ENCODE measurements at places on chromosomes 5 and 9. TPM values are rescaled to one million over a fixed set of nuclear protein-coding genes. Genes with fewer than 3 reads are reported as not detected.
A peak's percentile ranks its signal among the peaks of the same experiment; 100 is the strongest.

DNA sequence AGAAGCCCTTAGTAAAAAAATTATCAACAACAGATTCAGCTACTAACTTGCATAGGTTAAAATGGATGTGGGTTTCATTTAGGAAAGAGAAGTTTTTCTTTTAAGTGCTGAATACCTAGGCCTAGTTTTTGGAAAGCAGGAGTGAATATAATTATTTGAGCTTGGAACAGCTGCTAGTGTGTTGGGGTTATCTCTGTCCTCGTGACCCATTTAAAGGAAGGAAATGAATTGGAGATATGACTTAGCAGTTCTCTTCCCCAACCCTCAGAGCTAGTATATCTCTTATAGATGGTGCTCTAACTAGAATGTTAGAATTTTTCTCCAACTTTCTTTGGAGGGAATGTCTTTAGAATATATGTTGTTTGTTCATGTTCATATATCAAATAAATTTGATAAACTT lies 38.6 kb downstream of the ZNF366 start:
- H3K27ac ChIP-seq, result no peak overlapping the region
- H3K4me3 ChIP-seq, result no peak overlapping the region
- DNase-seq, result no peak
- H3K27me3 ChIP-seq, result no peaks in the 10 kb centered on the region
- H3K4me1 ChIP-seq, result no peaks in the 10 kb centered on the region

DNA sequence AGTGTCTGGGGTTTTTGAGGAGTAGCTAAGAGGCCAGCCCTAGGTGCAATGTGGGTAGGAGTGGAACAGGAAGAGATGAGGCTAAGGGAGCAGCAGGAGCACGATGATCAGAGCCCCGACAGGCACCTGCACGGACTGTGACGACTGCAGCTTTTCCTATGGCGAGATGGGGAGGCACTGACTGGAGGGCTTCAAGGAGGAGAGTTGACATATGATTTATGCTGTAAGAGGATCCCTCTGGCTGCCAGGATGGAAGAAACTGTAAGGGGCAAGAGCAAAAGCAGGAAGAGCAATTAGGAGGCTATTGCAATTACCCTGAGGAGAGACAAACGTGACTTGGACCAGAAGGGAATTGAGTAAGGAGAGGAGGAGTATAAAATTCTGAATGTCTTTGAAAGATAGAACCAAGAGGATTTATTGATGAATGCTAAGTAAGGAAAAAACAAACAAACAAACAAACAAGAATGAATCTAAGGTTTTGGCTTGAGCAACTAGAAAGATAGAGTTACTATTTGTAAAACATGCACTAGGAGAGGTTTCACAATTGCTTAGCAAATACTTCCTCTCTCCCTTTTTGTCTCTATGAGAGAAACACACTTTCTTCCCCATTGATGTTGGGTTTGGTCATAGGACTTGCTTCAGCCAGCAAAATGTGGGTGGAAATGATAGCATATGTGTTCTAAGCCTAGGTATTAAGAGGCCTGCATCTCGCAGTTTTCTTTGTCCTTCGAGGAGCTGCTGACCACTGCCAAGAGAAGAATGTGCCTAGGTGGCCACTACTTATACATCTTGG lies 32.9 kb downstream of the TRPC7 start:
- H3K27me3 ChIP-seq, result no peaks in the 10 kb centered on the region
- H3K4me3 ChIP-seq, result no peak overlapping the region
- DNase-seq, result no peak
- H3K27ac ChIP-seq, result no peak overlapping the region
- no peaks in the 10 kb centered on the region for H3K36me3 ChIP-seq
- H3K4me1 ChIP-seq, result no peaks in the 10 kb centered on the region

TIMD4 gene
- 8.0 TPM for total RNA-seq

DNA sequence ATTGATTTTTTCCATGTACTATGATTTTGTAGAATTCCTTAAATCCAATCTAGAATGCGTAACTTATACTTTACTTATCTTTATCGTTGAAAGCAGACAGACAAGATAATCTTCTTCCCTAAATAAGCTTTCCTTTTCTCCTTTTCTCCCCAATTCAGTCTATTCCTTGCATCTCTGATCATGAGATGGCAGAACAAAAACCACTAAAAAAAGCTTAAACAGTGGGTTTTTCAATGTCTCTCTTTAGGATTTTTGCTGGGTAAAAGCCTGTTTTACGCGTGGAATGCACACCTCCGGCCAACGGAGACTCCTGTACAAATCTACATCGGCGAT lies 755 bp downstream of the CDKN2B start:
- H3K27me3 ChIP-seq, result peaks cover 49% of the 10 kb centered on the region
- peak overlapping the region; percentile 55 for H3K4me3 ChIP-seq
- H3K4me1 ChIP-seq, result no peaks in the 10 kb centered on the region
- H3K27ac ChIP-seq, result no peak overlapping the region

DNA sequence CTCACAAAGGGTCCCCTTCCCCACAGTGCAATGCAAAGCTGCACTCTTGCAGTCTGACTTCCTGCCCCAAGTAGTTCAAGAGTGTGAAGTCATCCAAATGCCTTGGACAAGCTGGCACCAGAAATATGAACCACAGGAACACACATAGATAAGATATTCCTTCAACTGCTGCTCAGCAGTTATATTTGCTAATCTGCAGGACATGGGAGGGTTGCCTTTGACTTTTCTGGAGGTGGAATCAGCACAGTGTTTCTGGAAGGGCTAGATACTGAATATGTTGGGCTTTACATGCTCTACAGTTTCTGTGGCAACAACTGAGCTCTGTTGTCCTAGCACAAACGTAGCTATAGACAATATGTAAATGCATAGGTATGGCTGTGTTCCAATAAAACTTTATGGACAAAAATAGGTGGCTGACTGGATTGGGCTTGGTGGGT lies 96.7 kb upstream of the PCA3 start:
- no peaks in the 10 kb centered on the region for H3K36me3 ChIP-seq
- no peaks in the 10 kb centered on the region for H3K27me3 ChIP-seq
- DNase-seq, result no peak
- H3K4me1 ChIP-seq, result no peaks in the 10 kb centered on the region
- H3K4me3 ChIP-seq, result no peak overlapping the region

- no peak for DNase-seq
- H3K4me3 ChIP-seq, result no peak overlapping the region
- H3K27ac ChIP-seq, result no peak overlapping the region
Measured at GRCh38 chr5:94314460-94315131, 303.8 kb downstream of the KIAA0825 start.

CYLC2 gene
- not detected for total RNA-seq
